Right hindlimb (tissue), 1 donor: ENCODE measurements at places on chromosomes 4 and X.
A peak's percentile ranks its signal among the peaks of the same experiment; 100 is the strongest.

DNA sequence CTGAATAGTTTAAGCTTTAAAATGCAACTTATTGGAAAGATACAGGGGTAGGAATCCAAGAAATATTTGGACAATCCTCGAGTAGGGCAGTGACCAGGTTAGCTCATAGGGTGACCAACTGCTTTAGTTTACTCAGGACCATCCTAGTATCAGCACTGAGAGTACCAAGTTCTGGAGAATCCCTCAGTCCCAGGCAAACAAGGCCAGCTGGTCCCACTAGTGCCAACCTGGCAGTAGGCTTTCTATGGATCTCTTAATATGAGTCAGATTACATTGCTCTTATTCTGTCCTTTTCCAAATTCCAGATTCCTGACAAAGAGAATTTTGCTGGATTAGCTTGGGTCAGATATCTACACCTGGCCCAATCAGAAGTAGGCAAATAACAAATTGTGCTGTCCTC is 493.7 kb downstream of the KCNIP4 start:
- DNase-seq, result no peak

DNA sequence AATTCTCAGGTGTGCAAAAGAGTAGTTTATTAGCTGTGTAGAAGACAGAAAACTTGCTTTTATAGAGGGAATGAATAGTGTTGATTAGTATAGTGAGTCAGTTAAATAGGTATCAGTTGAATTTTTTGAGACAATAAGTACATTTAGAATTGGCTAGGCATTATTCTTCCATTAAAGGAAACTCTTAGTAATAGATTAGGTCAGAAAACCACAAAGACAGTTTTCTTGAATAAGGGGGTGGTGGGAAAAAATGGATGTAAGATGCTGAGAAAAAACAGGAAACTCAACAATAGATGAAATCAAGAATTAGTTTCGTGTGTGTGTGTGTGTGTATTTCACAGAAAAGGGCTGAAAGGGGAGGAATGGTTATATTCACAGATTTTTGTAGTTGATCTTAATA is 16.8 kb downstream of the CD38 start:
- no peak for DNase-seq

DNA sequence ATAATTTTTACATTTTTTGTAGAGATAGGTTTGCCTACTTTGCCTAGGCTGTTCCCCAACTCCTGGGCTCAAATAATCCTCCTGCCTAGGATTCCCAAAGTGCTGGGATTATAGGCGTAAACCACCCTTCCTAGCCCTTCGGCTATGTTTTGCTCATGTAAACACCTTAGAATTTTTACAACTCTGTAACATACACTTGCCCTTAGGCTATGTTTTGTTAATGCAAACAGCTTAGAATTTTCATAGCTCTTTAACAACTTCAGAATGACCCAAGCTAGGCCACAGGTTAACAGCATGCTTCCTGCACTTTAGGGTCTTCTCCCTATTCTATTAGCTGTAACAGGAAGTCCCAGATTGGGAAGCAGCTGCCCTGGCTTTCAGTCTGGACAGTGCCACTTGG is 24.2 kb downstream of the KLHL15 start:
- DNase-seq, result no peak

DNA sequence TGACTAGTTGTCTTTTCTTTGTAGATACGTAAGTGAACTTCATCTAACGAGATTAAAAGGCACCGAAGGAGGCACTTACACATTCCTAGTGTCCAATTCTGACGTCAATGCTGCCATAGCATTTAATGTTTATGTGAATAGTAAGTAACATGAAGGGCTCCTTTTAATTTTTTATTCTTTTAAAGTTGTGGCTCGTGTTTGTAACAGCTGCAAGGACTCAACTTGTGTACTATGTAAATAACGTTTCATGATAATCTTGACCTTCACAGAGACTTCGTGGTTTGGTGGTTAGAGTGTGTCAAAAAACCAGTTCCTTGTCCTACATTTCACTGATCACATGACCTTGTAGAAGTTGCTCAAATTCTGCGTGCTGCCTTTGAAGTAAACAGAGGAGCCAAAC is 51.6 kb downstream of the KIT start:
- DNase-seq, result no peak

DNA sequence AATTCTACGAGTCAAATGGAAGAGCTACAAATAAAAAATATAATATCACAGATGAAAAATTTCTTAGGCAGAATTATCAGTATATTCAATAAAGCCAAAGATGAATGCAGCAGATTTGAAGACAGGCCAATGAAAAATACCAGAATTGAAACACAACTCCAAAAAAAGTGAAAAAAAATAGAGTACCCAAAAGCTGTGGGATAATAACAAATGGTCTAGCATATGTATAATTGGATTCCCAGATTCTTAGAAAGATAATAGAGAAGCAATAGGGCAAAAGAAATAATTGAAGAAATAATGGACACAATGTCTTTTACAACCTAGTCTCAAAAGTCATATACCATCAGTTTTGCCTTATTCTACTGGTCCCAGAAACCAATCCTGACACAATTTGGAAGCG is 4.4 kb downstream of the ANAPC10 start:
- DNase-seq, result no peak

GRCh38 chr4:40241941-40242340 is 45.1 kb downstream of the RHOH start:
- no peak for DNase-seq

DNA sequence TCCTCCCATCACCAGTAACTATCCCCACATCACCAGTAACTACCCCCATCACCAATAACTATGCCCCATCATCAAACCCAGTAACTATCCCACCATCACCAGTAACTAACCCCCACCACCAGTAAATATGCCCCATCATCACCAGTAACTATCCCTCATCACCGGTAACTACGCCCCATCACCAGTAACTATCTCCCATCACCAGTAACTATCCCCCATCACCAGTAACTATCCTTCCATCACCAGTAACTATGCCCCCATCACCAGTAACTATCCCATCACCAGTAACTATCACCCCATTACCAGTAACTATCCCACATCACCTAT is 2.9 kb downstream of the ASMTL start:
- DNase-seq, result no peak

DNA sequence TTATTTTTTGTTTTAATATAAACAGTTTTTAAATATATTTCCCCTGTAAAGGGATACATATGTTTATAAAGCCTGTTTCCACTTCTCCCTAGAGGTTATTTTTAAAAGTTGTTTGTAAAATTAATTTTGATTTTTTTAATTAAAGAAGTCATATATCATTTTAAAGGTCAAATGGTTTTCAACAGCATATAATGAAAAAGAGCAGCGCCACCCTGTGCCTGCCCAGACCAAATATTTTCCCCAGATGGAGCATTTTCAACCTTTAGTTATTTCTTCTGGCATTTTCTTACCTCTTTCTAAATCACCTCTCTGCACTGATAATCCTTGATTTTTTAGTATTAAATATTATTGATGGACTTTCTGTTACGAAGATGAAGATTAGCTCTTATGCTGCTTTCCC is 21.0 kb downstream of the MSX1 start:
- DNase-seq, result no peak

- DNase-seq, result no peak
These were observed 19.3 kb downstream of the RS1 start for GRCh38 chrX:18652636-18653035.

GRCh38 chr4:183971929-183972490 is 66.9 kb downstream of the STOX2 start:
- peak; percentile 67 for DNase-seq

DNA sequence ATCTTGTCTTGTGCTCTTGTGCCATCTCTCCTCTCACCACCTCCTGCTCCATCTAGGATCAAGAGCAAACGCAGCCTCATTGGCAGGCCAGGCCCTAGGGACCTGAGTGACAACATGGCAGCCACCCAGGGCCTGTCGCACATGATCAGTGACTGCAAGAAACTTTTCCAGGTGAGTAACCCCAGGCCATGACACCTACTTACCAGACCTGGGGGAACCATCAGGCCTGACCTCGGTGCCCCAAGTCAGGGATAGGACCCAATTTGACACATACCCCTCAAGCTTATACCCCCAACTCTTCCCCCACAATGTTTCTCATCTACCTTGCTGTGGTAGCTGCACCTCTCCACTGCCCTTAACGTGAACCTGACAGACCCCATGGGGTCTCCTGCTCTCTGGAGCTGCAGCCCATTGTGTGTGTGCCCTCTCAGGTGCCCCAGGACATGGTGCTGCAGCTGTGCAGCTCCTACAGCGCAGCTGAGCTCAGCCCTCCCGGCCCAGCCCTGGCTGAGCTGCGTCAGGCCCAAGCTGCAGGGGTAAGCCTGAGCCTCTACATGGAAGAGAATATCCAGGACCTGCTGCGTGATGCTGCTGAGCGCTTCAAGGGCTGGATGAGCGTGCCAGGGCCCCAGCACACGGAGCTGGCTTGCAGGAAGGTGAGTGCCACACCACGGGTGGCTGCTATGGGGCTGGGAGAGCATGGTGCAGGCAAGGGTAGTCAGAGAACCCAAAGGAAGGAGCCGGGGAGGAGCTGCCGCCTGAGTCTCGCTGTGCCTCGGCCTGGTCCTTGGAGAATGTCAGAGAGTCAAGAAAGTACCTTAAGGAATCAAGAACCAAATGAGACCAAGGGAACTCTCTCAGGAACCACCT is 74.8 kb downstream of the STARD8 start:
- DNase-seq, result no peak

DNA sequence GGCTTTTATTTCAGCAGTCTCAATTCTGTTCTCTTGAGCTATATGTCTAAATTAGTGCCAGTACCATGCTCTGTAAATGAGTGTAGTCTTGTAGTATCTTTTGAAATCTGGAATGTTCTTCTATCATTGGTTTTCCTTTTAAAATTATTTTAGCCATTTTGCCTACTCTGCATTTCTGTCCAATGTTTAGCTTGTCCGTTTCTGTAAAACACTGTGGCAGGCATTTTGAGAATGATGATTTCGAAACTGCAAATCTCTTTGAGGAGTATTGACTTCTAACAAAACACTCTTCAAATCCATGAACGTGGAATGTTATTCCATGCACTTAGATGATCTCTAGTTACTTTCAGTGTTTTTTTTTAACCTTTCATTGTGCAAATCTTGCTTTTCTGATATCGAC is 28.3 kb upstream of the PPP4R3C start:
- DNase-seq, result no peak

DNA sequence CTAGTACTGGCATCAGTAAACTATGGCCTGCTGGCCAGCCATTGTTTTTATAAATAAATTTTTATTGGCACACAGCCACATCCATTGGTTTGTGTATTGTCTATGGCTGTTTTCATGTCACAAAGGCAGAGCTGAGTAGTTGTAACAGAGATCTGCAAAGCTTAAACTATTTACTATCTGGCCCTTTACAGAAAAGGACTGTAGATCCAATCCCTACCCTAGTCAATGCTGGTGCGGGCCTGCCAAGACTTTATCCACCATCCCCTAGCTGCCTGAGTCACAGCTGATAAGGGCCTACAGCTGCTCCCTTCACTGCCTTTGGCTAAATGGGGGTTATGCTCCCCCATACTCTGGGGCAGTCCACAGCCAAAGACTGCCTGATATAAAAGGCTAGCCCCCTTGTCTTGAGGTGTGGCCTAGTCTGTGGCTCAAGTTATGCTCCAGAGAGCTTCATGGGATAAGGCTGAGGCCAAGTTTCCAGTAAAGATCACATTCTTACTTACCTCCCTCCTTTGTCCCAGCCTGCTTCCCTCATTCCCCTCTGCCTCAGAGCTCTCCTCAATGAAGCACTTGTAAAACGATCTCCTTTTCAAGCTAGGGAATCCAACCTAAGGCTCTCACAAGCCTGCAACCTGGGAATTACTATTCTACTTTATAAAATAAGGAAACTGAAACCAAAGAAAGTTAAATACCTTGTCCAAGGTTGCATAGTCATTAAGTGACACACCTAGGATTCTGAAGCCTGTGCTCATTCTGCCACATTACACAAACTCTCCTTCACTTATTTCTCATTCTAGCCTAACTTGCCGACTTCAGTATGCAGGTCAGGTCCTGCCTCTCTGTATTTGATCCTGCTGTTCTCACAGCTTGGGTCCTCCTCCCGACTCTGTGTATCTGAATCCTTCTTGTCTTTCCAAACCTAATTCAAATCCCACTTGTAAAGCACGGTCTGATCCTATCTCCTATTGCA is 20.7 kb downstream of the ACE2 start:
- DNase-seq, result no peak

DNA sequence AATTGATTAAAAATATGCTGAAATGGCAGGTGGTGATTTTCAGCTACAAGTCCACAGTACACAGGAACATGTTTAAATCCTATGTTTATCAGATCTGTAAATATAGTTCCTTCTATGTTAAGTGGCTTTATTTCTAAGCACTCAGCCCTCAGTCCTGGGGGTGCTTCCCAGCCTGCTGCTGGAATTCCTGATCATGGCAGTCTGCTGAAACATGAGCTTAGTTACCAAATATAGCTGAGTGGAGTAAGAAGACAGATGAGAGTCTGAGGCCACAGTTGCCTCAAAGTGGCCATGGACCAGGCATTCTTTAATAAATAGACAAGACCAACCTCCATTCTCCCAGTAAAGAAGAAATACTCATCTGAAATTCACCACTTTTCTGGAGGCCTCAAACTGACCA is 17.1 kb upstream of the DDX60 start:
- peak; percentile 20 for DNase-seq

DNA sequence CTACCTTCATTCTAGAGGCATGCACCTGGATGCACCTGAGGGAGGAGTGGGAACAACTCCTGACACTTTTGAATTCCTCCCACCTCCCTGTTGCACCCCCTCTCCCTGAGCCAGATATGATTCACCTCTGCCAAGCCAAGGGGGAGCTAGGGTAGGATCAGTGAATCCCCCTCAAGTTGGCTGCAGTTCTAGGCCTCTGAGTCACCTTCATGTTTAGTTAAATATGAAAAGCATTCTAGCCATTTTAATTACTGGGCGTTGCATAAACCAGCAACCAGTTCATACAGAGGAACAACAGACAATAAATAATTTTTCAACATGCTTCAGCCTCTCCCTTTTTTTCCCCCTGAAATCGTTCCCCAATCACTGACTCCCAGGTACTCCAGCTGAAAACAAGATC is 1440.2 kb downstream of the ADGRL3 start:
- no peak for DNase-seq

- no peak for DNase-seq
These were observed 124.9 kb downstream of the STOX2 start for GRCh38 chr4:184030036-184030435.

DNA sequence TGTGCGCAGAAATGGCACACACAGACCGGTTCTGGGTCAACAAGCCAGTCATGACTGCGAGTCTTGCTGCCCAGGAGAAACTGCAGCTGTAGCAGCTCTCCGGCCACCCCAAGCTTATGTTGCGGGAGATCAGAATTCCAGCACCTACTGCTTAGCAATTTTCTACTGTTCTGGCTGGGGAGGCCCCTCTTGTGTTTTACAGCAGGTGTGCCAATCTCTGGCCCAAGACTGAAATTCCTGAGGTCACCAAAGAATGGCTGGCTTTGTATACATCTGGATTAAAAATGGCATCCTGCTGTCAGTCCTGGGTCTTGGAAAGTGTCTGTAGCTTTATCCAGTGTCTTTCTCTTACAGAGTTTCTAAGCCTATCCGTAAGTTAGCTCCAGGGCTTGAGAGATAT is 68.9 kb upstream of the TRAM1L1 start:
- no peak for DNase-seq

GRCh38 chr4:113673450-113673849 is 88.1 kb downstream of the CAMK2D start:
- DNase-seq, result no peak

GRCh38 chrX:1536712-1537030 is 314 bp downstream of the P2RY8 start:
- no peak for DNase-seq

GRCh38 chr4:38113132-38113531 is 152.9 kb downstream of the PTTG2 start:
- no peak for DNase-seq

GRCh38 chr4:187961171-187961570 is 34.4 kb upstream of the ZFP42 start:
- DNase-seq, result no peak
